Nucleus accumbens (tissue), 56 donors: ENCODE measurements at places on chromosomes 2 and 18.

DNA sequence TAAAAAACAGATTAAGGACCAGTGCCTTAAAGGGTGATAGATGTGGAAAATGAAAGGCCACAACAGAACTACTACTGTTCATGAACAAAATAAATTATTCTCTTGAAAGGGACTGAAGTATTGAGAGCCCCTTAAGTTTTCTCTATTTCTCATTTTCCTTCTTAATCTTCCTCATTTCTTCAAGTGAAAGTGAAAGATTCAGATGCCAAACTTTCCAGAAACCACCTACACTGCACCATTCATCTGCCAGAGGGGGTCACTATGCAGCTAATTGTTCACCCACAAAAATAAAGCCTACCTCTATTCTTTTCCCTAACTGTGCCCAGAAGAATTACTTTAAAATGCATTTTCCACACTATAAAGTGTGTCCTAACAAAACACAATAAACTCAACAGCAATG is 140.1 kb downstream of the NR4A2 start:
- no peak for DNase-seq

GRCh38 chr2:176947754-176948153 is 264.8 kb upstream of the HNRNPA3 start:
- DNase-seq: no peak

- no peak for DNase-seq
Observed at GRCh38 chr2:37615804-37616676, 55.4 kb downstream of the CDC42EP3 start.

- no peak for DNase-seq
Observed at GRCh38 chr2:172985139-172985892, 90.3 kb upstream of the MAP3K20 start.

GRCh38 chr18:44638034-44638540 is 42.6 kb upstream of the SETBP1 start:
- DNase-seq: no peak

DNA sequence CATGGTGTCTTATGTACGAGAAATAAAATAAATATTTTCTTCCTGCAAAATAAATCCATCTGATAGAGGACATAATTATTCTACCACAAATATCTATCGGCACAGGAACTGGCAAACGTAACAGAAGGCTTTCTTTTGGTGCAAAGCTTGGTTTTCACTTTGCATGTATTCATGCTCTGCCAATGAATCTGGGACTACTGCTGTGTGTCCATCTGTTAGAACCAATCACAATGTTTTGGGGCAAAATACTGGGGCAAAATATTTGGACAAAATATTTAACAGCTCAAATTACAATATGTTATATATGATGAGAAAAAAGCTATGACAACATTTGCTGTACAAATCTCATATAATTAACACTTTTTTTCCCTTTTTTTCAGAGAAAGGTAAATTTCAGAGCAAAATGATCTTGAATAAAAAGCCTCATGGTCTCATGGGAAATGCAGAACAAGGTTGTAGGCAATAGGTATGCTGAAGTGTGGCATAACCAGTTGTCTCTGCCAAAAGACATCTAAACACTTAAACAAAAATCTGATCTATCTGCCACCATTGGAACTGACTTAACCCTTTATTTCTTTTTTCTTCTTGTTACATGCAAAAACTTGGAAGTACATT is 923.2 kb downstream of the CPS1 start:
- no peak for DNase-seq

DNA sequence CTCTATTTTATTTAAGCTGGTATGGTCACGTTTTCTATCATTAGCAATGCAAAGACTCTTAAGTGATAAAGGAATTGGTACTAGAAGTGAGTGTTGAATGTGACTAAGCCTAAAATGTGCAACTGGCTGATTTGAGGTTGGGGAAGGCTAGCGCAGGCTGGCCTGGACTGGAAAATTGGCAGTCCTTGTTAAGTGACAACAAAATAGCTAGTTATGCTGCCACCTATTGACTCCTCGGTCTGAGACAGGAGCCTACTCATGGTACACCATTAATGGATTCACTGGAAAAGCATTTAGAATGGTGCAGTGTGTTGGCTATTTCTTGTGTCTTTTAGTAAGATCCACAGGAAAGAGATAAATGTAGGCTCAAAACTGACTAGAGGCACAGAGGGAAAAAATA is 5.7 kb upstream of the WIPF1 start:
- DNase-seq: no peak

- DNase-seq: no peak
Observed at GRCh38 chr18:74790451-74790850, 192.8 kb downstream of the ZNF407 start.

DNA sequence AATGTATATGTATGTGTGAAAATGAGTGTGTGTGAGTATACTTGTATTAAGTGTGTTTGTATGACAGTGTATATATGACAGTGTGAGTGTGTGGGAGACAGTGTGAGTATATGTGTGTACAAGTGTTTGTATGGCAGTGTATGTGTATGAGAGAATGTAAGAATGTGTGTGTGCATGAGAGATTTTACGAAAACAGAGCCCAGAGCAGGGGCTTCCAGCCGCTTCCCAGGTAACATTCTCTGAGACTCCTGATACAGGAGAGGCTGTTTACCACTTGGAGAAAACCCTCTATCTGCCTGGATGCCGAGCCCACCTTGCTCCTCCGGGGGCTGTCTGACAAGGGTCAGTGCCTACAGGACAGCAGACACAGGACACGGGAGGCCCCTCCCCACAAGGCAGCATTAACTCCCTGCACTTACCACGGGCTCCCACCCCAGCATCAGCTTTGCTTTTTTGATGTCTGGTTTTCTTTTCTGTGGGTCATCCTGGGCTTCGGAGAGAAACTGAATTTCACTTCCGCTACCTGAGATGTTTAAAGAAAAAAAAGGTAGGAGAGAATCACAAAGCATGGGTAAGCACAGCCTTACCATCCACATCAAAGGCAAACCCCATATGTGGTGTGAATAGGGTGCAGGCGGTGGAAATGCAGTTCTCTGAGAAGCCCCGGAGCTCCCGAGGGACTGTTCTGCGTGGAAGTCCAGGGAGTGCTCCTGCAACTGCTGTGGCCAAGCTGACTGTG is 97.6 kb downstream of the UXS1 start:
- DNase-seq: no peak

- DNase-seq: no peak
Observed at GRCh38 chr2:139773720-139774277, 993.6 kb upstream of the NXPH2 start.

DNA sequence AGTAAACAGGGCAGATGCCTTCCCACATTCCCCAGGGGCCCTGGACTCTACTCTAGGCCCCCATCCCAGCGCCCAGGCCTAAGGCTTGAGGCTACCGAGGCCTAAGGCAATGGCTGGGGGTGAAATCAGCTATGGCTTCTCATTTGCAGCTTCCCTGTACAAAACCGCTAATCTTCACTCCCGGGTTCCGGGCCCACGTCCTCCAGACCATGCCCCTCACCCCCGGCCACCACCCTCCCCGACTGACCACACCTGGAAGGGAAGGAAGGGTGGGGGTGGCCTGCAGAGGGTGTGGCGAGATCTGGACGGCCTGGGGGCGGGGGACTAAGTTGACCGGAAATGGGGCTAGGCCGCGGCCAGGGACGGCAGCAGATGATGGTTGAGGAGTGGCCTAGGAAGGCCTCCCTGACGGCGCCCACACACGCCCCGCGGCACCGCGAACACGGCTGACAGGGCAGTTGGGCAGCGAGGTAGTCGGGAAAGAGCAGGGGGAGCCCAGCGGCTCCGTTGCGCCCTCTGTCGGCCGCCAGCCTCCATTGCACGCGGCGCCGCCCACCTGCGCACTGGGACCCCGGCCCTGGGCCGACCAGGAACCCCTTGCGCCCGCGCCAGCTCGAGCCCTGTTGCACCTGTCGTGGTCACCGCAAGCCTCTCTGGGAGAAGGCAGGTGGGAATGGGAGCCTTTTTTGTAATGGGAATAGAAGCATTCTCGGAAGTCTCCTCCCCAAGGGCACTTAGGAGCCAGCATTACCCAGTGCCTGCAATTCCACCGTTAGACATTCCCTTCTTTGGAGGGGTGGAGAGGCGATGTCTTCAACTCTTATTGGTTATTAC is 117.1 kb upstream of the STPG4 start:
- DNase-seq: peak; percentile 34
